Left renal pelvis (tissue), 4 donors: ENCODE measurements at places on chromosomes 12 and 14. TPM values are rescaled to one million over a fixed set of nuclear protein-coding genes. Genes with fewer than 3 reads are reported as not detected.

Gene INSM2
- 0.05 TPM for polyA plus RNA-seq

DNA sequence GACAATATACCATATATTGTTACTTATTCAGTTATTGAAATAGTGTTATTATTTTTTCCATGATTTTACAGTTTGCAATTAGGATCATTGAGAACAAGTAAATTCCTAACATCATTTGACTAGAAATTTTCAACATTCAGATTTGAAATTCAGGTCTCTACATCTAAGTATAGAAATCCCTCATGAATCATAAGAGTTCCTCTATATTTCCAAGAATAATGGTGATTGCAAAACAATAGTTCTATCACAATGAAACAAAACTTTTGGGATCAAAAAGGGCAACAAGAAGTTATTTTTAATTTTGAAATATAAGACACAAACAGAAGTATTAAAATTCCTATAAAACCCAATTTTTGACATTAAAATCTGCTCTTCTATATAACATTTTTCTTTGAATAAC, 10.8 kb downstream of the CLEC1A start:
- no peak for DNase-seq

GRCh38 chr14:85695300-85695699, 165.4 kb downstream of the FLRT2 start:
- no peak for DNase-seq

DNA sequence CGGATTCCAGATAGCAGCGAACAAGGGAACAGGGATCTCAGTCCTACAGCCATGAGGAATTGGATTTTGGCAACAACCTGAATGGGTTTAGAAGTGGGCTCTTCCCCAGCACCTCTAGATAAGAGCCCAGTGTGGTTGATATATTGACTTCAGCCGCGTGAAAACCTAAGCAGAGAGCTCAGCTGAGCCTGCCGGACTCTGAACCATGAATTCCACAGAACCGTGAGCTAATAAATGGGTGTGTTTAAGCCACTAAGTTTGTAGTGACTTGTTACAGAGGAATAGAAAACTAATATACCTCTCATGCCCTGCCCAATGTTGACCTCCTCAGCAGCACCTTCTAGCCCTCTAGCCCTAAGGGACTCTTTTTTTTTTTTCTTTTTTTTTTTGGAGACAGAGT, 32.4 kb upstream of the TMED10 start:
- no peak for DNase-seq

Gene KRT71
- polyA plus RNA-seq = not detected

DNA sequence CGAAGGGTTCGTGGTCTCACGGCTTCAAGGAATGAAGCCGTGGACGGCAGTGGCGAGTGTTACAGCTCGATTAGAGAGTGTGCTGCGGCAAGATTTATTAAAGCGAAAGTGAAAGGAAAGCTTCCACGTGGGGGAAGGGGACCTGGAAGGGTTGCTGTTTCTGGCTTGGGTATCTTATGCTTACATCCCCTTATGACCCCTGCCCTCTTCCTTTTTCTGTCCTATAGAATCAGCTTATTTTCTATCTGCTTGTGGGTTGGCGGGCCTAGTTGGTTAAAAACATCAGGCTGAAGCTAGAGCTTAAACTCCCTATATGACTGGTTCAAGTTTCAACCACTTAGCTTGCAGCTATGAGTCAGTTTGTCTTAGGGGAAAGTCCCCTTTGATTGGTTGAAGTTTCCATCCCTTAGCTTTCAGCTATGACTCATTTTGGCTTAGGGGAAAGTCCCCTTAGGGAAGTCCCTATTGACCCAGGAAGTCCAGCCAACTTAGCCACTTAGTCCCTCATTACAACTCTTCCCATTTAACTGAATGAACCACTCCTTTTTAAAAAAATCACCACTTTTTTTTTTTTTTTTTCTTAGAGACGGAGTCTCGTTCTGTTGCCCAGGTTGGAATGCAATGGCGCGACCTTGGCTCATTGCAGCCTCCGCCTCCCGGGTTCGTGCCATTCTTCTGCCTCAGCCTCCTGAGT, 1494.7 kb upstream of the TMEM132C start:
- no peak for DNase-seq

- no peak for DNase-seq
These were observed 46.8 kb upstream of the PCED1B start for GRCh38 chr12:47032644-47033043.

Gene KCNMB4
- polyA plus RNA-seq = 20.0 TPM

DNA sequence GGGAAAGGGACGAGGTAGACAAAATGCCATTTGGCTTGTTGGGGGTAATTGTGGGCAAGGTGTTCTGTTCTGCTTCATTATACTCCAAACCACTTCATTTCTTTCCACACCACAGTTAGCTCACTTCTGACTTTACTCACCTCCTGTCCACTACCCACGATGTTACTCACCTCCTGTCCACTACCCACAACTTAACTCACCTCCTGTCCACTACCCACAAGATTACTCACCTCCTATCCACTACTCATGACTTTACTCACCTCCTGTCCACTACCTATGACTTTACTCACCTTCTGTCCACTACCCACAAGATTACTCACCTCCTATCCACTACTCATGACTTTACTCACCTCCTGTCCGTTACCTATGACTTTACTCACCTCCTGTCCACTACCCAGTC, 10.1 kb upstream of the TWF1 start:
- no peak for DNase-seq
